Eye (tissue), 1 donor: ENCODE measurements at places on chromosomes 13 and 19.

DNA sequence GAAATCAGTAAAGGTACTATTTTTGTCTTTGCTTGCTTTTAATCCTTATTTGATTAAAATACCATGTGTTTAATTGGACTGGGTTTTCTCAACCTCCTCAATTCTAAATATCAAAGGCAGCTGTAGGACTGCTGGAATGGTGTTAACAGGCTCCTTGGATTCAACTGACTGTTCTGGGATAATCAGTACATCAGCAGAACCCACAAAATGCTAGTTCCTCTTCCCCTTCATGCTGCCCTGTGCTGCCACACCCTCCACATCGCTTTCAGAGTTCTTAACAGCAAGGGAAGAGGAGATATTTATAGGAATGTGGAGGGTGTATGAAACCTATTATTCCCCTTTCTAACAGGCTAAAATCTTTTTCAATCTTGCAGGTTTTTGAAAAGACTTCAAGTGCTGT is 82.4 kb downstream of the KCTD12 start:
- DNase-seq = no peak

GRCh38 chr13:79591493-79591892 is 110.5 kb downstream of the NDFIP2 start:
- no peak for DNase-seq

GRCh38 chr13:32316028-32316339 is 676 bp downstream of the BRCA2 start:
- no peak for DNase-seq

DNA sequence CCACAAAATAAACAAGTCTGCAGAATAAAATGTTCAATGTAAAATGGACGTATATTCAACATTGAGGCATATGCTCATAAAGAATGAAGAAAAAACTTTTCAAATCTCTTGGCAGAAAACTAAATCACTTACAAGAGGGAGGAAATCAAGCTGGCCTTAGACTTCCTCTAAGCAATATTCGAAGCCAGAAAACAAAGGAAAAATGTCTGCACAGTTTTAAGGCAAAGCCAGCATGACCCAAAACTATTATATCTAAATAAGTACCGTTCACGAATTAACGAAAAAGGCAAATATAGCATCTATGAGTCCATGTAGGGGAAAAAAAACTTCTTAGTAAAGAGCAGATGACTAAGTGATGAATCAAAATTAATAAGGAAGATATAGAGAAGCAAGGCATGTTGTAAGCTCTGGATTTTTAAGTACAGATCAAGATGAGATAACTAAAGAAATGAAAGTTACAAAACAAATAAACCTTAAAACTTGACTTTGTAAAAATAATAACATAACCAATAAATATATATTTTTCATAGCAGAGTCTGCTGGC is 101.3 kb downstream of the KCNRG start:
- DNase-seq = no peak

DNA sequence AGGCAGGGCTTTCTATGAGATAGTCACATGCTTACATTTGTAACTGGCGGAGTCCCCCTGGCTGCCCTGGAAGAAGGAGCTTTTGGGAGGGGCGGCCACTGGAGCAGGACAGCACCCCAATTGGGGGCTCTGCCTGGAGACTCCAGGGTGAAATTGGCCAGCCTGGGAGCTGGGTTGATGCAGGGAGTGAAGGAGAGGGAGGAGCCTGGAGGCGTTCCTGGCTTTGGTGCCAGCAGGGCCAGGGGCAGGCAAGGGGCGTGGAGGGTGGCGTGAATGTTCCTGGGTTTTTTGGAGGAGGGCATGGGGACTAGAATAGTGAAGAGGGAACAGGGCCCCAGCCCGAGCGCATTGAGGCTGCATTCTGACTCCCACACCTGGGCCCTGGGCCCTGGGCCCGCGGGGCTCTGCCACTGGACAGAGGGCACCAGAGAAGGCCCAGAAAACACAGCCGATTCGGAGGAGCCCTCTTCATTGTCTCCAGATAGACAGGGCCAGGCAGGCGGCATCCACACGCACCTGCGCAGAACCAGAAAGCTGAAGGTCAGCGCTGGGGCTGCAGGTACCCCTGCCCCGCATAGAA is 29.5 kb downstream of the COMP start:
- DNase-seq = no peak

DNA sequence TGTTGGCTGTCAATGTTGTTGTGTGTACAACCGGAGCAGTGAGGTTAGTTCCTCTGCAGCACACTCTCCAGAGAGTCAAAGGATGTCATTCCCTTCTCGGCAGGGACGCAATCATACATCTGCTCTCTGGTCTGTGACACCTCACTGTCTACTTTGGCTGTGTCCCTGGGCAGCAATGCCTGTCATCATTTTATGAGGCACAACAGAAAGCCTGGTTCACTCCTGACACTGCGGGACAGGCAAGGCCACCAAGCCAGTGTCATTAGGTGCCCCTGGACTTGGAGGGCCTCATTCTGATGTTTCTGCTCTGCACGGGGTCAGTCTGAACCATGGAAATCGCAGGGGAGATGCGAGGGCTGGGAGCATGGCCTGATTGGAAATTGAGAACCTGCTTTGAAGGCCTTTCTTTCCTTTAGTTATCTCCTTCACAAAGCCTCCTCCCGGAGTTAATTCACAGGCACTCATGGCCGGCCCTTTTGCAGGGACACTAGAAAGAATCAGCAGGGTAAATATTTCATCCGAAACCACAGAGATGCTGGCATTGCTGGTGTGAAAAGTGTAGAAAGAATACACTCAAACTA is 284.4 kb downstream of the ZNF536 start:
- no peak for DNase-seq

DNA sequence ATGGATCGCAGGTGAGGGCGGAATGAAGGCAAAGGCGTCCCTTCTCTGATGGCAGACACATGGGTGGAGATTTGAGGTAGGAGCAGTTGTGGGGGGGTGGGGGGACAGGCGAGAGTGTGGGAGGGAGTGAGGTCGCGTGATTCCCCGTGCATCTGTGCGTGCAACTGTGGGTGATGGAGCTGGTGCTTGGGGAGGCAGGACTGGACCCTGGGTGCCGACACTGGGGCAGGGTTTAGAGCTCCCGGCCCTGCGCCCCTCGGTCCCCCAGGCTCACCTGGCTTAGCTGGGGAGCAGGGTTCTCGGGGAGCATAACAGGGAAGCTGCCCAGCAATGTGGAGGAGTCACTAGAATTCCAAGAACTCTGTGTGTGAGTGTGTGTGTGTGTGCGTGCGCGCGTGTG is 3.4 kb downstream of the TMPRSS9 start:
- DNase-seq = no peak

DNA sequence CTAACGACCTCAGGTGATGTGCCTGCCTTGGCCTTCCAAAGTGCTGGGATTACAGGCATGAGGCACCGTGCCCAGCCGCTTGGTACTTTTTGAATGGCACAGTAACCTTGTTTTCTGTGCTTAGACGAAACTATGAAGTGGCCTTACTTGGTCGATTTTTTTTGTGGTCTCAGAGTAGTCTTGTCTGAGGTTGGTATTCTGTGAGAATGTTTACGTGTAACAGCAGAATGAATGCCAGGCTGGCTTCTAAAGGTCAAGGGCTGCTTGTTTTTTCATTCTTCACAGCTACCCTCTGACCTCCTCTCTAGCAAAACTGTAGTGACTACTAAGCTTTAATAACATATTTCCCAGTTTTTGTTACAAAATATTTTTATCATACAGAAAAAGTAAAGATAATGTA is 313.3 kb downstream of the GPC6 start:
- no peak for DNase-seq

GRCh38 chr13:30718661-30719524 is 16.4 kb upstream of the ALOX5AP start:
- DNase-seq = no peak

GRCh38 chr19:49677231-49677900 is at the start of gene PRMT1:
TSS of gene PRMT1 (plus strand) at chr19:49677271. CDS start at chr19:49677281, 10 bp downstream.
- DNase-seq = no peak
